ENCODE measurements at places on chromosomes 13 and 19.
A peak's percentile ranks its signal among the peaks of the same experiment; 100 is the strongest.

GRCh38 chr13:77390391-77390790 is 63.5 kb upstream of the MYCBP2 start:
- no peaks in the 10 kb centered on the region for H3K4me1 ChIP-seq
- no peak overlapping the region for H3K4me3 ChIP-seq
- no peak for DNase-seq
- no peaks in the 10 kb centered on the region for H3K36me3 ChIP-seq
- no peaks in the 10 kb centered on the region for H3K27me3 ChIP-seq
- no peak overlapping the region for H3K27ac ChIP-seq

GRCh38 chr19:51549533-51550324 is 18.3 kb upstream of the SIGLEC6 start:
- DNase-seq, result no peak
- H3K4me3 ChIP-seq, result no peak overlapping the region
- H3K27me3 ChIP-seq, result no peaks in the 10 kb centered on the region
- H3K36me3 ChIP-seq, result no peaks in the 10 kb centered on the region

DNA sequence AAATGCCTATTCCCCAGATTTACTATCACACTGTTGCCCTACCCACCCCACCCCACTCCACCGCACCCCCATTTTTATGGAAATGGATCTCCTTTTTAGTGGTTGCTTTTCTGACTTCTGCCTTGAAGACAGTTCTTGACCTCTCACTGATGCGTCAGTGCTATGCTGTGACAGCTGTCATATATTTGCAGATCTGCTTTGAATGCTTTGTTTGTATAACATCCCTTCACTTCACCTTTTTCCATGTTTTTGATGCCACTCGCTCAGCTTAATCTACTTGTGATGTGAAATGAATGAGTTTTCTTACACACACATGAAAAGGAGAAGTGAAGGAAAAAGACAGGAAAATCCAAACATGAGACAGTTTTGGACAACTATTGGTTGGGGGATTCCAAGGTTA is 731.0 kb downstream of the SLITRK6 start:
- H3K36me3 ChIP-seq, result no peaks in the 10 kb centered on the region
- H3K27ac ChIP-seq, result no peak overlapping the region
- no peaks in the 10 kb centered on the region for H3K27me3 ChIP-seq
- DNase-seq, result no peak
- no peak overlapping the region for H3K4me3 ChIP-seq

DNA sequence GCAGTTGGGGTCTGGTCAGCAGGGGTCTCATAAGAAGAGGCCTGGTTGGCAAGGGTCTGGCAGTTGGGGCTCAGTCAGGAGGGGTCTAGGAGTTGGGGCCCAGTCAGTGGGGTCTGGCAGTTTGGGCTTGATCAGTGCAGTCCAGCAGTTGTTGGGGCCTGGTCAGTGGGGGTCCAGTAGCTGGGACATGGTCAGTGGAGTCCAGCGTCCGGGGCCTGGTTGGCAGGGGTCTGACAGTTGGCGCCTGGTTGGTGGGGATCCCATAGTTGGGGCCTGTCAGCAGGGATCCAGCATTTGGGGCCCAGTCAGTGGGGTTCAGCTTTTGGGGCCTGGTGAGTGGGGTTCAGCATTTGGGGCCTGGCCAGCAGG is 60.5 kb upstream of the TPM4 start:
- H3K36me3 ChIP-seq, result no peaks in the 10 kb centered on the region
- DNase-seq, result no peak
- H3K27me3 ChIP-seq, result no peaks in the 10 kb centered on the region
- H3K4me3 ChIP-seq, result no peak overlapping the region

GRCh38 chr19:50517704-50518075 is 4.0 kb upstream of the ASPDH start:
- no peaks in the 10 kb centered on the region for H3K4me1 ChIP-seq
- no peaks in the 10 kb centered on the region for H3K36me3 ChIP-seq
- DNase-seq, result no peak
- H3K27ac ChIP-seq, result no peak overlapping the region

DNA sequence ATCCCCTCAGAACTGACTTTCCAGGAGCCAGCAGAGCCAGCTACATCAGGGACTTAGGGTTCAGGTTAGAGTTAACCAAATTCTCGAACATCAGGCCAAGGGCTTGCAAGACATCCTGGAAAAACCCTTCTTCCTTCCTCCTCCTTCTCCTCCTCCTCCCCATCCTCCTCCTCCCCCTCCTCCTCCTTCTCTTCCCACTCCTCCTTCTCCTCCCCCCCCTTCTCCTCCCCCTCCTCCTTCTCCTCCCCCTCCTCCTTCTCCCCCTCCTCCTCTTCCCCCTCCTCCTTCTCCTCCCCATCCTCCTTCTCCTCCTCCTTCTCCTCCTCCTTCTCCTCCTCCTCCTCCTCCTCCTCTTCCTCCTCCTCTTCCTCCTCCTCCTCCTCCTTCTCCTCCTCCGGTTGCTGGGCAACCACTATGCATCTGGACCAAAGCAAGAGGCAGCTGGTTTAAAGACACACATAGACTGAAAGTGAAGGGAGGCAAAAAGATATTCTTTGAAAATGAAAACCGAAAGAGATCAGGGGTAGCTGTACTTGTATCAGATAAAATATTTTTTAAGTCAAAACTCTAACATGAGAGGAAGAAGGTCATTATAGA is 5.9 kb upstream of the CCL25 start:
- no peak overlapping the region for H3K4me3 ChIP-seq
- H3K27ac ChIP-seq, result no peak overlapping the region
- H3K27me3 ChIP-seq, result no peaks in the 10 kb centered on the region
- no peak for DNase-seq

GRCh38 chr19:37466277-37466797 is 907 bp downstream of the ZNF569 start:
- H3K4me1 ChIP-seq, result peaks cover 11% of the 10 kb centered on the region
- peak overlapping the region; percentile 80 for H3K27ac ChIP-seq
- peak overlapping the region; percentile 99 for H3K4me3 ChIP-seq
- H3K36me3 ChIP-seq, result peaks cover 5% of the 10 kb centered on the region
- no peak for DNase-seq
- no peaks in the 10 kb centered on the region for H3K27me3 ChIP-seq

DNA sequence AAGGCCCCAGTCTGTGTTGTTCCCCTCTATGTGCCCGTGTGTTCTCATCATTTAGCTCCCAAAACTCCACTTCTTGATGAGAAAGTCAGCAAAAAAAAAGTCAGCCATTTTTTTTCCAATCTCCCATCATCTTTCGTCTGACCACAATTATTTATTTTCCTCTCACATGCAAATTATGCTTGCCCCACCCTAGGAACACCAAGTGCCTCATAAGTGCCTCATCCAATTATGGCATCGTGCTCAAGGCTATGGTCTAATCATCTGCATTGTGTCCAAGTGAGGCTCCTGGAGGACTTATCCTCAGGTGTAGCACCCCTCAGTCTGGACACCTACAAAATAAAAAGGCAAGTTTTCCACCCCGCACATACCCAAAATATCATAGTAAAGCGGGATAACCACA is 20.8 kb upstream of the IPO5 start:
- no peaks in the 10 kb centered on the region for H3K27me3 ChIP-seq
- H3K36me3 ChIP-seq, result no peaks in the 10 kb centered on the region
- H3K4me3 ChIP-seq, result no peak overlapping the region
- H3K27ac ChIP-seq, result no peak overlapping the region
- DNase-seq, result no peak

GRCh38 chr19:38831142-38831605 is 420 bp downstream of the ECH1 start:
- DNase-seq, result peak; percentile 80
- H3K27ac ChIP-seq, result peak overlapping the region; percentile 92

DNA sequence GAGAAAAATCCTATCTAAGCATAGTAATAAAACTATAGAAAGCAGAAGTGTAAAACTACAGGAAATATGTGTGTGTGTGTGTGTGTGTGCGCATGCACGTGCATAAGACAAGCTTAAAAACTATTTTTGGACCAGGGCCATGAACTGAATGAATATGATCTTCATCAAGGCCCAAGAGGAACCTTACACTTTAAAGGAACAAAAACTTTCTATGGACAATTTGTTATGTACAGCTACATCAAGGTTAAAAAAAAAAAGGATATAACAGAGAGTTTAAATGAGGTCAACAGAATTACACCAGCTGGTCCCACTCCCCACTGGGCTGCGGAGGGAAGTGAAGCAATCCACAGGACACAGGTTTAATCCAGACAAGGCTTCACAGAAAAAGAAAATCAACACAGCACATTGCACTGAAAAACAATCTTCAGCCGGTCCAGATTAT is 151.1 kb downstream of the LHFPL6 start:
- peaks cover 5% of the 10 kb centered on the region for H3K4me1 ChIP-seq
- no peaks in the 10 kb centered on the region for H3K36me3 ChIP-seq
- no peak for DNase-seq
- H3K27ac ChIP-seq, result peak overlapping the region; percentile 12
- no peaks in the 10 kb centered on the region for H3K27me3 ChIP-seq

DNA sequence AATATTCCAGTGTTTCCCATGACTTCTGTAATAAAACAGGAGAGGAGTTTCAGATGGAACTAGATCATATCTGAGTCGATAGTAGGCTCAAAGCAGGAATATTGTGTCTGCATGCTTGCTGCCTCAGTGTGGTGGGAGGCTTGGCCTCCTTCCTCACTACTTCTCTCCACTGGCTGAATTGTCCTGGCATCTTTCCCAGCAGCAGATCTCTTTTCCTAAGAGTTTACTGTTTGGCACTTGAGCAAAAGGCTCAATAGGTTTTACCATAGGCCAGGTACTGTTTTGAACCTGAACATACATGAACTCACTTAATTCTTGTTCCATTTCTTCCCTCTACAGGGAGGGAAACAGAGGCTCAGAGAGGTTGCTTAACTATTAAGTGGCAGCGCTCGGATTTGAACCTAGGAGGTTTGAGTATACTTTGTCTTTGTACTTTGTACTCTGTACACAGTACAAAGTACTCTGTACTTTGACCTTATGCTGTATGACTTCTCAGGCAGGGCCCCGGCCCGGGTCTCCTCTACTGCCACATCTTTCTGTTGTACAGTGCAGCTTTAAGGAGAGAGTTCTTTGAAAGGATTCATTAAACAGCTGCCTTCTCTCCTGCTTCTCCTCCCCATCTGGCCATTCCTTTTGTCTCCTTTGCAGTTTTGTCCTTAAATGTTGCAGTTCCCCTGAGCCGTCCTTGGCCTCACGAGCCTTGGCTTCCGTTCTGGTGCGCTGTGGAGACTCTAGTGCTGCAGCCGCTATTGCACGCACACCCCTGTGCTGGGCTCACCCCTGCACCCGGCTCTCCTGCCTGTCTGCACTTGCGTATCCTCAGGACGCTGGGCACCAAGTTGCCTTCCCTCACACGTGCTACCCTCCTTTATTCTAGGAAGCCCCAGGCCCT is 8.1 kb downstream of the B3GLCT start:
- H3K4me3 ChIP-seq, result no peak overlapping the region
- H3K27ac ChIP-seq, result no peak overlapping the region

DNA sequence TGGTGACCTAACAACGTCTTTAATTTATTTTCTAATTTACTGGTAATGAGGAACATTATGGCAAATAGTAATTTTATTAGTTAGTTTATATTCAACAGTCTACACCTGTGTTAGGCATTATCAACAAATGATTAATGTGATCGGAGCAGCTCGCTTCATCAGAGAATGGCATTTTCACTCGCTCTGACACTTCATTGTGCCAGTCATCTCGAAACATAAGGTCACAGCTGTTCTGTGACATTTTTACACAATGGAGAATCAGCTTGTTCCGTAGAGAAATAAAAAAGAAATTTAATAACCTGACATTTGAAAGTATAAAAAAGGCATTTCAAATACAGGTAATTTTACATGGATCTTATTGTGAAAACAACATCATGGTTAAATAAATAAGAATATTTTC is 858.4 kb downstream of the SLITRK6 start:
- DNase-seq, result no peak
- H3K27ac ChIP-seq, result no peak overlapping the region
- no peak overlapping the region for H3K4me3 ChIP-seq
- no peaks in the 10 kb centered on the region for H3K27me3 ChIP-seq

GRCh38 chr19:45403781-45404556 is 900 bp downstream of the PPP1R13L start:
- peak overlapping the region; percentile 68 for H3K4me3 ChIP-seq
- peak; percentile 79 for DNase-seq
- peaks cover 6% of the 10 kb centered on the region for H3K4me1 ChIP-seq
- H3K27me3 ChIP-seq, result peaks cover 23% of the 10 kb centered on the region
- H3K36me3 ChIP-seq, result no peaks in the 10 kb centered on the region

DNA sequence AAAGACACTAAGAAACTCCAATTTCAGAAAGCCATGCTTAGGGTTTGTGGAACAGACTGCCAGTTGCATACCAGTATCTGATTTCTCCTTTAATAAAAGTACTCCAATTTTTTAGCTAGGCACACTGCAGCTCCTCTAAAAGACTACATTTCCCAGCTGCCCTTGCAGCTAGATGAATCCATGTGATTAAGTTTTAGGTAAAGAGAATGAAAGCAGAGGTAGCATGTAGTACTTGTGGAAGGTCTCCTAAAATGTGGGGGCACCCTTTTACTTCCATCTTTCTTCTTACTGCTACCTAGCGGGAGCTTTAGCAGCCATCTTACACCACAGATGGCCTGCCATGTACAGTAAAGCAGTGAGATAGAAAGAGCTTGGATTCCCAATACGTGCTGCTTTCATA is 33.0 kb upstream of the TSC22D1 start:
- no peak overlapping the region for H3K27ac ChIP-seq
- no peaks in the 10 kb centered on the region for H3K4me1 ChIP-seq
- no peaks in the 10 kb centered on the region for H3K36me3 ChIP-seq
- H3K4me3 ChIP-seq, result no peak overlapping the region
- no peaks in the 10 kb centered on the region for H3K27me3 ChIP-seq

- DNase-seq, result no peak
- H3K4me1 ChIP-seq, result no peaks in the 10 kb centered on the region
- H3K27me3 ChIP-seq, result no peaks in the 10 kb centered on the region
- no peak overlapping the region for H3K27ac ChIP-seq
These were observed 11.9 kb upstream of the ZNF57 start for GRCh38 chr19:2888731-2889224.

DNA sequence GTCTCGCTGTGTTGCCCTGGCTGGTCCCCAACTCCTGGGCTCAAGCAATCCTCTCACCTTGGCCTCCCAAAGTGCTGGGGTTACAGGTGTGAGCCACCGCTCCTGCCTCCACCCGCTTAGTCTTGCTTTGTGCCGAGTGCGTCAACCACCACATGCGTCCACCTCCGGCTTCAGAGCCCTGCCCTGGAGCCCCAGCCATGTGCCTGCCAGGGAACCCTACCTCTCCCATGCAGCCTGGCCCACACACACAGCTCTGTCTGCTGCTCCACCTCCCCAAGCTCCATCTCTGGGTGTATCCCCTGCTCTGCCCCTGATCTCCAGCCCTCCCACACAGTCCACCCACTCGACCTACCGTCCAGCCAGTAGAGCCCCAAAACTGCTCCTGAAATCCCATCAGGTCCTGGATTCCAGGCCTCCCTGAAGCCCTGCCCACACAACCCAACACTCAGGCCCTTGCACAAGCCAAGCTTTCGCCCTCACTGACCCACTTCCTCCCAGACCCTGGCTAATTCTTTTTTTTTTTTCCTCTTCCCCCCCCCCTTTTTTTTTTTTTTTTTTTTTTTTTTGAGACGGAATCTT is 9.6 kb downstream of the CYP2F1 start:
- no peaks in the 10 kb centered on the region for H3K36me3 ChIP-seq
- no peak for DNase-seq
- H3K27ac ChIP-seq, result no peak overlapping the region

All from hepatocyte (in vitro differentiated cells).